ENCODE measurements at places on chromosomes 6 and 20.

DNA sequence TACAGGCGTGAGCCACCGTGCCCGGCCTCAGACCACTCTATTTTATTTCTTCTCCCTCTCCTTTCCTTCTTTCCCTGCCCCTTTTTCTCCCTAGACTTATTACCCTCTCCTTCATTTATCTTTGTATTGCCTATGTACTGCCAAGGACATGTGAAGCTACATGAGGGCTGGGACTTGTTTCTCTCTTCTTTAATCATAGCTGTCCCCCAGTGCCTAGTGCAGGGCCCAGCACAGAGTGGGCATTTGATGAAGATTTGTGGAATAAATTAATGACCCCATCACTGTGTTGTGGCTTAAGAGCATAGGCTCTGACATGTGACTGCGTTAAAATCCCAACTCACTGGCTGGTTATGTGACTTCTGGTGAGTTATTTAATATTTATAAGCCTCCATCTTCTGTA lies 6.0 kb downstream of the DOK5 start:
- no peak for DNase-seq

DNA sequence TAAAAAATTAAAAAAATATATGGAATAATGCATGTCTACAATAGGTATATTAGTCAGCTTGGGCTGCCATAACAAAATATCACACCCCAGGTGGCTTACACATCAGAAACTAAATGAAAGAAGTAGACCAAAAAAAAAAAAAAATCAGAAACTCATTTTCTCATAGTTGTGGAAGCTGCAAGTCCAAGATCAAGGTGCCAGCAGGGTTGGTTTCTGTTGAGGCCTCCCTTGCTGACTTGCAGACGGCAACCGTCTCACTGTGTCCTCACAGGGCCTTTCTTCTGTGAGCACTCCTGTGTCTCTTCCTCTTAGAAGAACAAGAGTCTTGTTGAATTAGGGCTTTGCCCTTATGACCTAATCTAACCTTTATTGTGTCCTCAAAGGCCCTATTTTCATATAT lies 11.4 kb upstream of the GDAP1L1 start:
- no peak for DNase-seq

DNA sequence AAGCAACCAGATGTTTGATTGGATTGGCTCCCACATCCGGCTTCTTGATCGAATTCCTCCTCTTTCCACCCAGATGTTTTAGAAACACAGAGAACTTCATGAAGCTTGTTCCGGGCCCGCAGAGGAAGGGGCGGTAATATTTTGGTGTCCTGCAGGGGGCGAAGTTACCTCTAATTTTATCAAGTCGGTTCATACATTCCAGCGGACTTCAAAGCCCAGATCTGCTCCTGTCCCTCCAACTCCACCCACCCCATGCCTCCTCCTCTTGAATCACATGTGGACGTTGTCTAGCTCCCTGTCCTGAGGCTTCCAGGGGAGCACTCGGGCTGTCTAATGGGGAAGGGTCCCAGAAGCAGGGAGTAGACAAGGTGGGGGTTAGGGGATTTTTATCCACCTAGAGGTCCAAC lies 2.9 kb upstream of the BMP6 start:
- peak; percentile 83 for DNase-seq

- no peak for DNase-seq
Observed at GRCh38 chr6:157537556-157537955, 156.6 kb downstream of the ZDHHC14 start.

DNA sequence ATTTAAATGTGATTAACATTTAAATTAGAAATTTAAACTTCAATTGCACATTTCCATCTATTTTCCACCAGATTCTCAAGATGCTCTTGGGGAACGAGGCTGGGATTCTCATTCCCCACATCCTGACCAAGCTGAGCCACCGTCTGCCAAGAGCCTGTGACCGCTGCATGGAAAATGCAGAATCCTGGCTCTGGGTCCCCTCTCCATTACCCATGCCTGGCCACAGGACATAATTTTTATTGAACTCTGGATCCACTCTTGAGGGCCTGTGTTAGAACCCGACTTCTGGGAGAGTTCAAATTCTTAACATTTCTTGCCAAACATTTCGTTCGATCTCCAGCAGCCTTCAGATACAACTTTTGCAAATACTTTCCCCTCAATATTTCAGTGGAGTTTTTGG lies 201.6 kb upstream of the SNX9 start:
- DNase-seq = no peak

- no peak for DNase-seq
Observed at GRCh38 chr20:12965212-12965869, 43.4 kb upstream of the SPTLC3 start.

- DNase-seq = peak; percentile 52
Observed at GRCh38 chr20:19758501-19759331, 658 bp downstream of the RIN2 start.

GRCh38 chr20:59728722-59729430 lies 124.5 kb downstream of the PHACTR3 start:
- no peak for DNase-seq

DNA sequence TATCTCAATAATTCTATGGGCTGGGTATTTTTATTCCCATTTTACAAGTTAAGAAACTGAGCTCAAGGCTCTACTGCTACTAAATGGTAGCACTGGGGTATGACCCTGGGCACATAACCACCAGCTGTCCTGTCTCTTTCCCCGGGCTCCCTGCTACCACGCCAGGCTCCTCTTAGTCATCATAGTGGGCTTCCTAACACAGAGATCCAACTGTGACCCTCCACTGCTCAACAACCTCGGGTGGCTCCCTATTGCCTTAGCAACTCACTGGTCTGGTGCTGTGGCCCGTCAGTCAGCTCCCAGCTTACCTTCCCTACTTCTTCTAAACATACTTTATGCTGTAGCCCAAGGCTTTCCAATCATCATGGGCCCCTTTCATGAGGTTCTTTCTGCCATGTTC lies 4.5 kb downstream of the KIAA1755 start:
- DNase-seq = no peak

DNA sequence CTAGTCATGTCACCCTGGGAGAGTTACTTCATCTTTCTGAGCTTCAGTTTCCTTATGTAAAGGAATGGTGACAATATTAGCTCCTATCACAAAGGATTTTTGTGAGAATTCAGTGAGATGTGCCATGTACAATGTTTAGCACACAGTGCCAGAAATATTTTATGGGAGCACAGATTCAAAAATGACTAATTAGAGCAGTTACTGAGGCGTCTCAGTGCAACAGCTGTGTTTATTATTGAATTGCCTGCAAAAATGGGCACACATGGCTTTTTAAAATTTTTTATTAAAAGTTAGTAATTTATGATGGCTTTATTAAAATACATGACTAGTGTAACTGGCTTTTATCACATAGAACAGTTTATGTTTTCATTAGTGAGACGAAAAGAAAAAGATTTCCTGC lies 134.3 kb upstream of the AHI1 start:
- DNase-seq = no peak

- DNase-seq = no peak
Observed at GRCh38 chr20:48793776-48794175, 34.0 kb downstream of the PREX1 start.

- no peak for DNase-seq
Observed at GRCh38 chr6:45185403-45186251, 142.5 kb upstream of the RUNX2 start.

- DNase-seq = no peak
Observed at GRCh38 chr6:44485601-44486401, 98.3 kb downstream of the CDC5L start.

DNA sequence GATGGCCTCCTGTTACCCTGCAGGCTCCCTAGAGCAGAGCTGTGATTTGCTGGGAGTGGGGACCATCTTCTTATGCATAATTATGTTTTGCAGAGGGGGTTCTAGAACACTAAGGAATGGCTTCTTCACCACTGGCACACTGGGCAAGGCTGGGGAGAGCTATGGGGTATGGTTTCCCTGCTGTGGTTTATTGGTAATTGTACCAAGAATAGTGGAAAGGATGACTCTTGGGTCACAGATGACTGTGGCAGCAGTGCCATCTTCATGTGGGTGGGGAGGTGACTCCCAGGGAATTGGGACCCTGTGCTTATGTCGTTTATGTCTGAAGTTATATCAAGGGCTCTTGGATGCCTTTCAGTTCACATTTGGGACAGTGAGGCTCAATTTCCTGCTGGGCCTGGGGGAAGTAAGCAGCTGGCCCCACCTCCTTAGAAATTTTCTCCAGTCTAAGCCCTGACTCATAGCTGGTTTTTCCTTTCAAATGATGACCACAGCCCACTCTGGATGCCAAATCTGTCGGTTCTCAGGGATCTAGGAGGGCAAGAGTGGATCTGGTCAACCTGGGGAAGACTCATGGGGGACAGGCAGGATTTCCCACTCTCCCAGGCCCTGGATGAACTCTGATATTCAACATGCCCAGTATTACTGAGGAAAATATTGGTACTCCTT lies 230.8 kb downstream of the LRFN2 start:
- DNase-seq = peak; percentile 40

GRCh38 chr20:41178904-41179432 lies 41.6 kb downstream of the PLCG1 start:
- no peak for DNase-seq

- DNase-seq = no peak
Observed at GRCh38 chr6:157650801-157651200, 172.2 kb upstream of the SNX9 start.

DNA sequence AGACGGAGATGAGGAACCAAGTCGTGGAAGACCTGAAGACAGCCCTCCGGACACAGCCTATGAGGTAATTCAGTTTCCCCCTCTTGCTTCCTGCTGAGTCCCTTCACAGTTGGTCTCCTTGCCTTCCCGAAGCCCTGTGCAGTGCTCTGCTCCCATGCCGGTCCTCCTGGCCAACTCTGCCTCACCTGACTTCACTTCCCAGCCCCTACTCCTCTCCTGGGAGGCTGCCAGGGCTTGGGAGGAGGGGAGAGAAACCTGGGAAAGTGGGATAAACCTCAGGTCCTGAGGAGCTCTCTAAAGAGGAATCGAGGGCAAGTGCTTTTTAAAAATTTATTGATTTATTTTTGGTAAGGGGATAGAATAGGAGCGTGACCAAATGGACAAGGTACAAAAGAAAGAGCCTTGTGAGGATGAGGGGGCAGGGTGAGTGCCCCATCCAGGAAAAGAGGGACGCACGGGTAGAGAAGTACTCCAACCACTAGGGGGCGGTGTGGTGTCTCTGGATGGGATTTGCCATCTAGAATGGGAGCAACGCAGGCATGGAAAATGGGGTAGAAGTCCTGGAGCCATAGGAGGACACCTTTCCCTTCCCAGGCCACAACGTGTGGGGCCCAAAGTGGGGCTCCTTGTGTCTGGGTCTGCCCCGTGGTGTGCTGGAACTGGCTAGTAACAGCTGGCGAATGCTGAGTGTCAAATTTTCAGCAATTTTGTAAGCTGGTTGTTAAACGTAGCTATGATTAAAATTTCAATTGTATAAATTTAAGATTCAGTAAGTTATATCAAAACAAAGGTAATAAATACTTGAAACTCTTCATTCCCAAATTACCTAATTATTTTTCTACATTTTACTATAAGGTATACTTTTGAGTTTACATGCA lies 69.0 kb downstream of the MOCS1 start:
- DNase-seq = peak; percentile 71

DNA sequence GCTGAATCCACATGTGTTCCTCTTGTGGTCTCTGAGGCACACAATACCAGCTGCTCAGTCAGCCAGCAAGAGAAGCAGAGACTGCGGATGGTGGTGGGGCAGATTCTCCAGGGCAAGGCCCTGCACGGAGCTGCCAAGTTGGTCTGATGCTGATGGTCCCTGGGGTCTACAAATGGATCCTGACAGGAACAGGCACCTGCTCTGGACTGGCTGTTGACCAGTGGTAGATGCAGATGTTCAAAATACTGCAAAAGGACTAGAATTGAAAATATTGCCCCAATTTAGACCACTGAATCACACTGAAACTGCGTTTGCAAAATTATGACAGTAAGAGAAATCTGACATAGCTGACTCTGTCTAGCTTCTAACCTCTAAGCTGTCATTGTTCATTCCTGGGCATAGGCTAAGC lies 29.6 kb upstream of the TUBB2A start:
- no peak for DNase-seq

- peak; percentile 64 for DNase-seq
Observed at GRCh38 chr6:39206250-39206721, 23.0 kb downstream of the KCNK5 start.

GRCh38 chr6:148332088-148332487 lies 10.6 kb upstream of the SASH1 start:
- DNase-seq = no peak

DNA sequence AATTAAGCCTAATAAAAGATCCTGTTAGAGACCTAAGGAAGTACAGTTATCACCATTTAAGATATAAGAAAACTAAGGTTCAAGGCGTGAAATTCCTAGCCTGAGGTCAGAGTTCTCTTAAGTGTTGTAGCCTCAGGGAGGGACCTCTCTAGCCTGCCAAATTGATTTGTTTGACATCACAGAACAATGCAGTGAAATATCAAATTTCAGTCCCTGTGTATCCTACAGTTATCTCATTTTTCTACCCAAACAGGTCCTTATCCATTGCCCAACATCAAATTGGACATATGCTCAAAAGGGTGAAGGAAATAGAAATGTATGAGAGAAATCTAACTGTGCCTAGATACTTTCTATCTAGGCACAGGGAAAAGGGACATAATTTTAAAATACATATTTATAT lies 63.0 kb downstream of the NCOA7 start:
- DNase-seq = no peak

- no peak for DNase-seq
Observed at GRCh38 chr20:6040958-6041807, 12.7 kb downstream of the LRRN4 start.

- peak; percentile 83 for DNase-seq
Observed at GRCh38 chr6:18491308-18492045, 104.3 kb downstream of the RNF144B start.

DNA sequence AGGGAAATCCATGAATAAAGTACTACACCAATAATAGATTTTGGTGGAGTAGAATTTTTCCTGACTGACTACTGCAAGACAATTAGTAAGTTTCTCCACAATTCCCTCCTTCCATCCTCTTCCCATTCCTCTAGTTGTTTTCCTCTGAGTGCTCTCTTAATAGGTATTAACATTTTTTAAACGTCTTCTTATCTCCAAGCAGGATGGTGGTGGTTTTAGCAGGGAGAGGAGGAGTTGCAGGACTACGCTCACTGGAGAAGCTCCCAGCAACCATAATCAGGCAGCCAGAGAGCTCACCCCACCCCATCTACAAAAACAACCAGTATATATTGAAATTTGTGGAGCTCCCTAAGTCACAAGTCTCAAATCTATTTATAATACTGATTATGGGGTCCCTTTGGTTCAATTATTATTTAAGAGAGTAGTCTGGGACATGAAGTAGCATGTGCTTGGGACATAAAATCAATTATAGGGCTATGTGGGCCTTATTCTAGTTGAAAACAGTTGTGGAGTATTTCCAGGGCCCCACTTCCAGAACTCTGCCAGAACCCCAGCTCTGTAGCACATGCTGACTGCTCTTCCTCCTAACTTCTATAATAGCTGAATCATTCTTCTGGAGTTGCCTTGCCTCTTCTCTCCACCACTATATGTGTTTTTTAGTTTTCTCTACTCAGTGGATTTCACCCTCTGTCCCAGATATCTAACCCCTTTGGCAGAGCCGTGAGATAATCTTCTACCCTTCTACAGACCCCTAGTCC lies 49.8 kb downstream of the MYB start:
- DNase-seq = no peak

DNA sequence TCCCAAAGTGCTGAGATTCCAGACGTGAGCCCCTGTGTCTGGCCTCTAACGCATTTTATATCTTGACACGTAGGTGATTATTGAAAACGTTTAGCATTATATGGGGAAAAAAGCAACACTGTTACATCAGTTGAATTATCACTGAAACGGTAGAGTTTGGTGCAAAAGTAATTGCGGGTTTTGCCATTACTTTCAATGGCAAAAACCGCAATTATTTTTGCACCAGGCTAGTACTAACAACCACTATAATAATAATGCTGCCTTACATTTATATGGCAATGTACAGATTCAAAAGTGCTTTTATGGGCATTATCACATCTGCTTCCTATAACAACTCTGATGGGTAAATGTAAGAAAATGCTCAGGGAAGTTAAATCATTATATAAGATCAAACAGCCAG lies 57.3 kb downstream of the OPRM1 start:
- DNase-seq = no peak
